ENCODE measurements at places on chromosomes 2 and 18.

- DNase-seq = no peak
These were observed 372.8 kb upstream of the RAB6C start for GRCh38 chr2:129606496-129607270.

- no peak for DNase-seq
These were observed 9.1 kb downstream of the MSTN start for GRCh38 chr2:190053426-190053825.

- no peak for DNase-seq
These were observed 2.6 kb upstream of the GPR35 start for GRCh38 chr2:240622531-240623235.

GRCh38 chr2:50963734-50964133, 68.2 kb downstream of the NRXN1 start:
- DNase-seq = no peak

- no peak for DNase-seq
These were observed 394.4 kb downstream of the SOCS6 start for GRCh38 chr18:70683263-70683662.

GRCh38 chr2:232478571-232479340, 8.9 kb downstream of the ECEL1 start:
- DNase-seq = no peak

DNA sequence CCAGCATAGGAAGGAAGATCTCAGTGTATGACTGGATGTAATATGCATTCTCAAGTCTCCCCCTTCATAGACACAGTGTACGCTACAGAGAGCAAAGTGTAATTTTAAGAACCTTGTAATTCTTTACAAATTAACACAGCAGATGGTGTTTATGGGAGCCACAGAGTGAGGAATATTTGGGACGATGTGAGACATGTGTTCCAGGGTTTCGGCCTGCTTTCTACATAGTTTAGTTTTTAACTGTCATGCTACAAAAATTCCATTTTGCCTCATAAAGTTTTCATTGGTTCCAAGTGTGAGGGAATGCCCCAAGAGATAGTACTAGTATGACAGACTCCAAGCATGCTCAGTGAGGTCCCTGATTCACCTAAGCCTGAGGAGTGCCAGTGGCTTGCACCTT, 76.2 kb upstream of the LRRTM1 start:
- no peak for DNase-seq

DNA sequence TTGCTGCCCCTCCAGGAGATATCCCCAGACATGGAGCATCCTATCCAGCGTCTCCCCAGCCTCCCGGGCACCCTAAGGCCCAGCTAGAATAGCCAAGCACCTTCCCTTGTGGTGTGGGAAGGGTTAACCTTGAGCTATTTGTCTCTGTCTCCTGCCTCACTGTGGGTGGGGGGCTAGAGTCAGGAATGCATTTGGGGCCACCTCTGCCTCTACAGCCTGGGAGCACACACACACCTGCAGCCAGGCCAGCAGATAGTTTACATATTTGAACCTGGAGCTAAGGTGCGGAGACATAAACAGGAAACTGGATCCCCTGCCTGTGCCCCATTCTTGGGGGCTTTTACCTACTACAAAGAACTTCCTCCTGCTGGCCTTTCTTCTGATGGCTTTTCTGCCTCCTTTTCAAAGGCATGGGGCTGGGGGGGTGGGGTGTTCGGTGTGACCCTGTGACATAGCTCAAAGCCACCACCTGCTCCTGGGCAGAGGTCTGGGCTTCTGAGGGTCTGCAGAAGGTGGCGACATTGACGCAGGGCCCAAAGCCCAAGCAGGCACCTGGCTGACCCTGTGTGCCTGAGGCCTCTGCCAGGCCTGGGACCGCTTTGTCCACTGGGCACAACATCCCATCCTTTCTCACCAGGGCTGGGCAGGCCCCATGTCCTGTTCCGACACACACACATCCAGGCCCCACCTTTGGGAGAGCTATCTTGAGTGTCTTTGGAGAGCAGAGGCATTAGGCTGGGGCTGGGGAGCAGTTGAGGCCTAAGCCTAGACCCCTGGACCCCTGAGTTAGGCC, 34.2 kb downstream of the EMX1 start:
- DNase-seq = no peak

DNA sequence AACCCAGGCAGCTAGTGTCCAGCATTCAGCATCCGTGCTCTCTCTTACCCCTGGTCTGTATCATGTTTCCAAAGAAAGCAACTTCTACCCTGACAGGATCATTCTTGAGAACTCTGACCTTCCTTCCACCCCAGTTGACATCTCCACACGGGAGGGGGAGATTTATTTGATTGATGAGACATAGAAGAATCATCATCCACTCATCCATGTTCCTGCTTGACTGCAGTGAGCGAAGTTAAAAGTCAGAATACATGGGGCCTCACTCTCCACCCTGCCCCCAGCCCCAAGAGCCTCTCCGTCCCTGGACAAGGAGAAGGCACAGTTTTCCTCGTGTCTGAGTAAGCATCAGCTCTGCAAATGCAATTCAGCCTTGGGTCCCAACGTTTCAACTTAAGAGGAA, 356.0 kb upstream of the TNP1 start:
- DNase-seq = no peak

GRCh38 chr2:126921066-126921465, 22.4 kb downstream of the TEX51 start:
- no peak for DNase-seq

DNA sequence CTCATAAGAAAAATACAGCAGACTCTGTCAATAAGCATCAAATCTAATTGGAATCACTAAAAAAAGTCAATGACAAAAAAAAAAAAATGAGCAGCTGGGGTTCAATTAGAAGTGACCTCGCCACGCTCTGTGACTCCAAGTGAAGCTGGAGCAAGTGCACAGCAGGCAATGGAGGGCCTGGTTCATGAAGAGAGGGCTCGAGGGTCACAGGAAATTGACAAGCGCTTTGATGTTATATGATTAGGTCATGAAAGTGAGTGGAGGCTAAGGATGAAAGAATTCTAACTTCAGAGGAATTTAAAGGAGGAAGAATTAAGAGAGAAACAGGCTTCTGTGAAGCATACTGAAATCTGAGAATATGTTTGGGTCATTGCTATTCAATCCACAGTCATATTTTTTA, 85.4 kb upstream of the TMEM18 start:
- DNase-seq = no peak

- DNase-seq = no peak
These were observed 40.8 kb downstream of the PRPF40A start for GRCh38 chr2:152676461-152676860.

DNA sequence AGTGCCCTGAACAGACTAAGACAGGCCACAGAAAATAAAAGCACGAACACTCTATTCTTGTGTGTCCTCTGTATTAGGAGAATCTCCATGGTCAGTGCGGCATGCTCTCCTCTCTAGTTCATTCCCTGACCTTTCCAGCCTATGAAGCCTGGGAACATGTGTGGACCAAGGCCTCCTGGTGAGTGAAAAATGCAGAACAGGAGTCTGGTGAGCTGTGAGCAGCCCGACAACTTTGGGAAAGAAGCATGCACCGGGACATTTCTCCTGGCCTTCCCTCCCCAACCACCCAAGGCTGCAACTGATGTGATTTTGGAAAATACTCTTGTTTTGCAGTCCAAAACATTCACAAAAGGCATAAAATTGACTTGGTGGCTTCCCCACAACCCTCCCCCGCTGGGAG, 878.3 kb upstream of the ID2 start:
- no peak for DNase-seq

- no peak for DNase-seq
These were observed 57.4 kb upstream of the AMMECR1L start for GRCh38 chr2:127943186-127943585.
